IPS DF 6.9 (cell line): ENCODE measurements at places on chromosomes 1 and 21.

DNA sequence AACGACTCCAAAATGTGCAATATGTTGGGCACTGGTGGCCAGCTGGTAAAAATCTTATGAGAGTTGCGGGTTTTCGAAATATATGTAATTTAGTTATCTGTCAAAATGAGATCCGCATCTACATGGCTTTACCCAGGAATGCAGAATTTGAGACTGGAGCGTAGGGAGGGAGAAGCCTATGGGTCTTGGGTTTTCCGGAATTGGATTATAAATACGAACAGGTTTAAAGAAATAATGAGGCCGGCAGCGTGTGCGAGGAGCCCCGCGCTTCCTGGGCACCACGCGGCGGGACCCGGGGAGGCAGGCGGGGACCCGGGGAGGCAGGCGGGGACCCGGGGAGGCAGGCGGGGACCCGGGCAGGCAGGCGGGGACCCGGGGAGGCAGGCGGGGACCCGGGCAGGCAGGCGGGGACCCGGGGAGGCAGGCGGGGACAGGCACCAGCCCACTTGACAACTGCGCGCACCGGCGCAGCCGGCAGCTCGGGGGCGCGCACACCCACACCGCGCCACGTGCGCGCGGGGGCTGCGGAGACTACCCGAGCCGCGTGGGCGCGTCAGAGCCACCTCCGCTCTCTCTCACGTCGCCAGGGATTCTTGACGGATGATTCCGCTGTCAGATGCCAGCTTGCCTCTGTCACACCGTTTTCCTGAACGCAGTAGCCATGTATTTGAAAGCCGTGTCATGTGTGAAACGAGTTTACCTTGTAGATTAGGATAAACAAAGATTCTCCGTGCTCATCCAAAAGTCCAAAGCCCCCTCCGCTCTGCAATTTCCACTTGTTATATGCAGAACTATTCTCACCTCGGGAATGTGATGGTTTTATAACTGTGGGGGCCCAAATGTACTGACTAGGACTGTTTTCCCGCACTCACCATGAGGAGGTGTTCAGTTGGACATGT lies 54.3 kb upstream of the HNRNPU start:
- DNase-seq, result no peak

DNA sequence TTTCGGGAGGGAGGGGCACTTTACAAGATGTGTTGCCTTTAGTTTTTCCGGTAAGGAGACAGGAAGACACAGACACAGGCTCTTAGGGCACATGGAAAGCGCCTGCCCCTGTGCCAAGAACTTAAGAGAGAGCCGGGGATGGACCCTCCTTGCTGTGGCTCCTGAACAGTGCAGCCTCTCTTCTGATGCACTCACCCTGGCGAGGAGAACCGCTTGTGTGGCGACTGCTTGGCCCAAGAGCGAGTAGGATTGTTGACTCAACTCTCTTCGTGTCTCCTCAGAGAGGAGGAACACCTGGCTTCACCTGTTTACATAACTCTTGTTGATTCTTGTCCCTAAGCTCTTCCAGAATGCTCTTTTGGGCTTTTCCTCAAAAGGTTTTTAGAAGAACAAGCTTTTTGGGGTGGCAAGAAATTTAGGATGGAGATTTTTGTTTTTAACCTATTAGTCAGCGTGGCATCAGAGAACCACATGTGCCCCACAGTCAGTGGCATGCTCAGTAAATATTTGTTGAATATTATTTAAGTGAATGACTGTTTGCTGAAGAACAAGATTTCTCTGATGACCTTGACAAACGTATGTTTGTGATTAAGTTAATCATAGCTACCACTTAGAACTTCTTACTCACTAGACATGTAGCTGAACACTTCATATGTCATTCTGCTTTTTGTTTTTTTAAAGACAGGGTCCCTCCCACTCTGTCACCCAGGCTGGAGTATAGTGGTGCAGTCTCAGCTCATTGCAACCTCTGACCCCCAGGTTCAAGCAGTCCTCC lies 60.6 kb downstream of the NFIA start:
- DNase-seq, result no peak

DNA sequence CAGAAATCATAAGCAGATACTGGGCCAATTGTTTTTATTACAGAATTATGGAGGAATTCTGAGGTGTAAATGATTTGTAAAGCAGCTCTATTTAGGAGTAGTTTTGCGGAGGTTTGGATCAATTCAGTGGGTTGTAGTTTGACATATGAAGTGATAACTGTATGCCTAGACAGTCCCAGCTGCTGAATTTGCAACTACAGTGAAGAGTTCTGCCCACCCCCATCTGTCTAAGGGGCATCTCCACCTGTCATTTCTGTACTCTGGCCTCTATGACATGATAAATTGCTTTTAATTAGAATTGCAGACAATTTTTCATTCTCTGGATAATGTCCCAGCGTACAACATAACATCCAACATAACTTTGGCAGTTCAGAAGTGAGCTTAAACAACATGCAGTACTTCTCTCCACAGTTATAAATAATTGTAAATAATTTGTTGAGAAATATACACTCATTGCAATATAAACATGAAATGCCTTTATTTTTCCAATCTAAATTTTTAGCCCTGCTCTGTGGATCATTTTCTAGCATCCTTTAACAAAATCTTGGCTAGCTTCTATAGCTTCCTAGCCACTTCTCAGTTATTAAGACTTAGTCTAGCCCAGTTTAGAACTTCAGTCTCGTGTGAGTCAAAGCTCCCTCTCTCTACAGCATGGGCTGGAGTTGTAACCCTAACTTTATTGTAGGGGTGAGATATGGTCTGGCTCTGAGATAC lies 52.3 kb downstream of the PDE4B start:
- DNase-seq, result no peak

DNA sequence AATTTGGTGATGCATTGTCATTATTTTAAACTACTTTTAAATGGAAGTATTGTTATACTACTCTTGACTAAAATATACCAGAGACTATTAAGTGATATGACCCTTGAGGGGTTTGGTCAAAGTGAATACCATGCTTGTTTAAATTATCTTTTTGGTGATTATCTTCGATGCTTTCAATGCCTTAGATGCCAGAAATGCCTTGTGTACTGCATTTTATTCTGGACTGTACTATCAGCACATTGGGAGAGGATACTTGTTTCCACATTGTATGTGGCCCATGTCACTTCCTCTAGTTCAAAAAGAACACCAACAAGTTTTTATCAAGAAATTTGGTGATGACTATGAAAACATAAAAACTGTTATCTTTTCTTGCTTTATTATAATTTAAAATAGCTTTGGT lies 16.3 kb downstream of the MAP3K7CL start:
- no peak for DNase-seq

DNA sequence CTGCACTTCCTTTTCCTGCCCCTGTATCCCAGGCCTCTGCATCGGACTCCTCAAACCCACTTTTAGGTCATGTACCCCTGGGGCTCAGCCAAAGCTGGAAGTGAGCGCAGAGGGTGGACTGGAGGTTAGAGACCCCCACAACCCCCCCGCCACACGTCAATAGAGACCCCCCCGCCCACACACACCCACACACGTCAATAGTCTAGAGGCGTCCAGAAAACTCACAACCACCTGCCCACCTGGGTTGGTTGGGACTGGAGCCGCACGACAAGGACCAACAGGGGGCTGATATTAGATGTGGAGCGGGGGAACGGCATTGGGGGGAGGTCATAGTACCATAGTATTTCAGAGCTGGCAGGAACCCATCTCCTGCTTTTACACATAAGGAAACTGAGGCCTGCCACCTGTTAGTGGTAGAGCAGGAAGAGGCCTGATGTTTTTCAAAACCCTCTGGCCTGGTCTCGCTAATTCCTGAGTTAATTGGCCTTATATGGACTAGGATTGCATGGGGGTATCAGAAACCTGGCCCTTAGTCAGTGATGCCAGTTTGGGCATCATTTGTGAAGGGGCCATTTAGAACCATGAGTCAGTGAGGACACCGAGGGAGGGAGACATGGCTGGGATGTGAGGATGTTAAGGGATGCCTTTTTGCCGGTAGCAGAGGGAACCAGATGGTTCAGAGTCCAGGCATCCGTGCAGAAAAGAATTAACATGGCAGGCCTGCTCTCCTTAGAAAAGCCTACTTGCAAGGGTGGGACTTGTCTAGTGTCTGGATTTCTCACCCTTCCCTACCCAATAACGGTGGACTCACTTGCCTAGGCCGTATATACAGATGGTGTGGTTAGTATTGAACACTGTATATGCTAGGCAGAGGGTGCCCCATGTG lies 1.1 kb downstream of the NENF start:
- DNase-seq, result no peak

- DNase-seq, result no peak
Observed at GRCh38 chr1:55474168-55474786, 259.1 kb upstream of the USP24 start.

GRCh38 chr1:53298045-53298637 lies 29.7 kb downstream of the LRP8 start:
- DNase-seq, result no peak

- DNase-seq, result no peak
Observed at GRCh38 chr1:219805191-219805590, 123.2 kb downstream of the SLC30A10 start.

GRCh38 chr21:41710823-41711160 lies 56.1 kb downstream of the RIPK4 start:
- no peak for DNase-seq

DNA sequence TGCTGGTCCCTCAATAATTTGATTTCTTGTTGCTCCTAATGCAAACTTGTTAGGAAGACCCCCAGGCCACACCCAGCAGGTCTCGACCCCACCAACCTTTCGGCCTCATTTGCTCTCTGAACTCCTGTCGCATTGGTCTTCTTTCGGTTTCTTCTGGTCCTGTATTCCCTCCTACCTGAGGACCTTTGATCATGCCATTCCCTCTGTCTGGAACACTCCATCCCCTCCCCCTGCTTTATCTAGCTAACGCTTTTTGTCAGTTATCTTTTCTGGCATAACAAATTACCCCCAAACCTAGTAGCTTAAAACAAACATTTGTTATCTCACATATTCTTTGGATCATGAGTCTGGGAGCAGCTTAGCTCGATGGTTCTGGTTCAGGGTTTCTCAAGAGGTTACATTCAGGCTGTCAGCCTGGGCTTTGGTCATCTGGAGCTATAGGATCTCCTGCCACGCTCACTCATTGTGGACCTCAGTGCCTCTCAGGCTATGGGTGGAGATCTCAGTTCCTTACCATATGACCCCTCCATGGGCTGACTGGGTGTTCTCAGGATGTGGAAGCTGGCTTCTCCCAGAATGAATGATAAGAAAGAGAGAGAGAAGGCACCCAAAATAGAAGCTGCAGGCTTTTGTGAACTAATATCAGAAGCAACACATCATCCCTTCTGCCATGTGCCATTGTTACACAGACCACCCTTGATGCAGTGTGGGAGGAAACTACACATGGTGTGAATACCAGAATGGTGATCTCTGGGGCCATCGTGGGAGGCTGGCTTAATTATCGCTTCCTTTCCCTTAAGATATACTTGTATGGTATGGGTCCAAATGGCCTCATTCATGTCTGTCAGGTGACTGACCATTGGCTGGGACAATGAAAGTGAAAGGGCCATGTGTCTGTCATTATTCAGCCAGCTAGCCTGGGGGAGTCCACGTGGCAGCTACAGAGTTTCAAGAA lies 29.1 kb upstream of the BCAR3 start:
- no peak for DNase-seq

- no peak for DNase-seq
Observed at GRCh38 chr1:40732756-40733301, 41.3 kb downstream of the NFYC start.

GRCh38 chr1:221169447-221169889 lies 290.2 kb downstream of the HLX start:
- DNase-seq, result peak; percentile 29

DNA sequence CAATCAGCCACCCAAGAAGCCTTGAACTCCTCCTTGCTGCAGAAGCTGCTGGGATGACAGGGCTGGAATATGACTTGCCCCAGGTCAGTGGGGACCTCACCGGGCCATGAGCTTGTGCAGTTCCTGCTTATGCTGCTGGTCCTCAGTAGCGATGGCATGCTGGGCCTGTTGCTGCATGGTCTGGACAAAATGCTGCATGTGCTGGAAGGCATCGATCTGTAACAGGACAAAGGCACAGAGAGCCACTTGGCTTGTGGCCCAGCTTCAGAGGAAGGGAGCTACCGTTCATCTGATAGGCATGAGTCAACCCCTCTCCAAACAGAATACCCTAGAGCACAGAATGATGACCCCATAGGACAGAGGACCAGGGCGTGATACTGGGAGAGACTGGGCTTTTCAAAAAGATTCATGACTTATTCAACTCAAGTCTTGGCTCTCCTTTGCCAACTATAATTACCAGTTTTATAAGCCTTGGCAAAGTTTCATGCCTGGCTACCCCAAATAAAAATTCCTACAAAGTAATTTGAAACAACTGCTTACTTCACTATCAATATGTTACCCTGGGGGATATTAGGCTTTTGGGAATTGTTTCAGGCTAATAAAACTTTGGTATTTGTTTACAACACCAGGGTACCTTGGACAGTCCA lies 34.7 kb upstream of the EXOSC10 start:
- no peak for DNase-seq

DNA sequence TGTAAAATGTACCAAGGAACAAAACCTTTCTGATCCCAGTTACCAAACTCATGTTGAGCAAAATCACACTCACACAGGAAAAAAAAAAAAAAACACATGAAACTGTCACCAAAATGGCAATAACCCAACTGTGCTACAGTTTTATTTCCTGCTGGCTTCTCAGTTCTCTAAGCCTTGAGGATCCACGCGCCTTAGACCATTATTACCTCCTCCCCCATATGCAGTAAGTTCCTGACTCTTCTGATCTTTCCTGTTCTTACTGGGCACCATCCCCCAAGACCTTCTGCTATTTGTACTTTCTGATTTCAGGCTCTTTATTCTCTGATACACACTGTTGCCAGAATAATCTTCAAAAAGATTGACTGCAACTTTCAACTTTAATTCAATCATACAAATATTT lies 79.6 kb downstream of the SLC45A1 start:
- no peak for DNase-seq

GRCh38 chr1:31781138-31781755 lies 17.1 kb upstream of the ADGRB2 start:
- DNase-seq, result no peak

GRCh38 chr1:202572867-202573266 lies 137.4 kb downstream of the SYT2 start:
- DNase-seq, result no peak

DNA sequence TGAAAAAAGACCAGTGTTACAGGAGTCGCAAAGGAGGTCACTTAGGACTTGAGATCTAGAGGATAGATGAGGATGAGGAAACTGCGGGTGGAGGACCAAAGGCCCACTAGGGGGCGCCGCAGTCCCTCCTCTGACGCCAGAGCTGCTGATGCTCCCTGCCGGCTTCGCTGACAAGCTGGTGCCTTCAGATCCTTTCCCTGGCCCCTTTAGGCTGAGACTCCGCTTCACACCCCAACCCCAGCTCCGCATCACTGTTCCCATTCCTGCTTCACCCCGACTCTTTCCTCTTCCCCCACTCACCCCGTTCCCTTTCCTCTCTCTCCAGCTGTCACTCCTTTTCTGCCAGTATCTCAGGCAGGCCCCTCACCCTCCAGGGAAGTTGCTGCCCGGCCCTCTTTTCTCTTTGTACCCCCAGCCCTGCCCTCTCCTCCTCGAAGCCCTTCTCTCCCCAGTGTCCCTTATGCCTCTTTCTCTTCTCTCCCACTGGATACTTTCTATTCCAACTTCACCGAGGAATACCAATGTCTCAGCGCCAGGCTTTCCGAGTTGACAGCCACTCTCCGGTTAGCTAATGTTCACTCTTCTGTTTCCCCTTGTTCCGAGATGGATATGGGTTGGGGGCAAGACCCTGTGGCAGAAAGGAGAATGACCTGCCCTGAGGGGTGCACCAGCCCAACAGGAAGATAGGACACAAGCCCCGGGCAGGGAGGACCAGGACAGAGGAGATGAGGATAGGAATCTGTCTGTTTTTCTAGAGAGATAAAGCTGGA lies 4.5 kb downstream of the KCNJ9 start:
- DNase-seq, result no peak

- no peak for DNase-seq
Observed at GRCh38 chr1:164602480-164603093, 43.6 kb downstream of the PBX1 start.
